ENCODE measurements at places on chromosomes 12 and 14. TPM values are rescaled to one million over a fixed set of nuclear protein-coding genes. Genes with fewer than 3 reads are reported as not detected.

The IAPP gene
- polyA plus RNA-seq, result not detected

The P2RX2 gene
- polyA plus RNA-seq, result not detected

- DNase-seq, result peak; percentile 32
Measured at GRCh38 chr12:43835656-43836474, at the start of gene TMEM117. TSS of gene TMEM117 (plus strand) at chr12:43836081.

DNA sequence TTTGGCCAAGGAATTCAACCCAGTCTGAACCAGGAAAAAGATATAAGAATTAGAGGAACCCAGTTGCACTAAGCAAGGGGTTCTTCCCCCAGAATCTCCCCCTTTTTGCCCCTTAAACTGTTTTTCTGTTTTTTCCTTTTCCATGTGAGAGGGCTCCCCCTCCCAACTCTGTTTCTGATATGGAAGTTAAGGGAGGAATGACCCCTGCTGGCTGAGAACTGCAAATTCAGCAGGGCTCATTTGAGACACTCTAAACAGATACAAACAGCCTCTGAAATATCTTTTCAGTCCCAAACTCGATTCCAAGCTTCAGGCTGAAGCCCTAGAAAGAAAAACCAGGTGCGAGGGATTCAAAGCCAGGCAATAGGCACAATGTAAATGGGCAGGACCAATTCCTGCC lies 132.7 kb downstream of the SLC41A2 start:
- no peak for DNase-seq

GRCh38 chr14:105487449-105487985 lies 831 bp downstream of the CRIP1 start:
- peak; percentile 79 for DNase-seq

- DNase-seq, result no peak
Measured at GRCh38 chr12:93676408-93677194, 574 bp upstream of the CRADD start.

GRCh38 chr12:29782871-29783772 lies 620 bp downstream of the TMTC1 start:
- peak; percentile 28 for DNase-seq

- no peak for DNase-seq
Measured at GRCh38 chr14:56789955-56790354, 20.3 kb downstream of the OTX2 start.

GRCh38 chr12:15688202-15688736 lies 100.9 kb downstream of the EPS8 start:
- peak; percentile 69 for DNase-seq

DNA sequence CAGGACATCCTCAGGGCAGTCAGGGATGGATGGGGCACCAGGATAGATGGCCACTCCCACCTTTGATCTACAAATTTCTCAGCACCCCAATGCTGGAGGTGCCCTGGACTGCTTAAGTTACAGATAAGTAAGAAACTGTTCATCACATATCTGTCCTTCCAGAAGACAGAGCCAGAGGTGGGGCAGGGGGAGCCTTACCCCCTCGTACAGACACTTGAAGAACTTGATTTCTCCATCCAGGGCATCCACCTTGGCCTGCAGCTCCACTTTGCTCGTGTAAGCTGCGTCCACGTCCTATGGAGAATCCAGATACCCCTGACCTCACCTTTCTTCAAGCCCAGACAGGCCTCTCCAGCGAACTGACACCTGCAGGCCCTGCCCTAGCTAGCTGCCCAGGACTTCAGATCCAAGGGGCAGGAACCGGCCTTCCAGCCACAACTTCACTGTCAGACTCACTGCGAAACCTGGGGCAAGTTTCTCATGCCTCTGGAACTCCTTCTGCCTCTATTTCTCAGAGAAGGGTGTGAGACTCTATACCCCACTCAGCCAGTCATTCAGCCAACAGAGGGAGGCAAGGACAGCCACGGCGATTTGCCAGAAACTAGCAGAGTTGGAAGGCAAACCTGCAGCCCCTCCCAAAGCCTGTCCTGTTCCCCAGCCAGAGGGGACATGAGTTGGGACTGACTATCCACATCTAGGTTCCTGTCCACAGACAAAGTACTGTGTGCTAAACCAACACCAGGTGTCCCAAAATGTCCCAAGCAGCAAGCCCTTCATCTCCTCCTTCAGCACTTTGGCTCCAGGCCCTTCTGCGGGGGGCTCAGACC lies 3.8 kb downstream of the KRT73 start:
- no peak for DNase-seq

GRCh38 chr12:109808876-109809646 lies 24.1 kb downstream of the TRPV4 start:
- no peak for DNase-seq

- no peak for DNase-seq
Measured at GRCh38 chr12:52370926-52371608, 3.8 kb upstream of the KRT85 start.
